ENCODE measurements at places on chromosomes 7 and 10.

- DNase-seq, result no peak
Measured at GRCh38 chr10:70147259-70147625, 742 bp upstream of the TYSND1 start.

DNA sequence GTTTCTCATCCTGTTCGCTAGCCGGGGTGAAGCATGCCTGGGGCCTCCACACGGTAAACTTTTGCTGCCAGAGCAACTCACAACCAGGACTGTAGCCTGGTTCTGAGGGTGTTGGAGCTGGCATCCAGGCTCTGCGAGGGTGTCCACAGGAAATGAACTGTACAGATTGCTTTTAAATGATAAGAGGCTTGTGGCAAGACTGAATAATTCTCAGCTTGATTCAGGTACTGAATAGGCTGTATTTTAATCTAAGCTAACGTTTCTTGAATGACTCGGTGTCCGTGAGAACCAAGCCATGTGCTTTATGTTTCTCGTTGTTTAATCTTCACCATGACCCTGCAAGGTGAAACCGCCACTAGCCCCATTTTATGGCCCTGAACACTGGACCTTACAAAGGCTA, 49.3 kb downstream of the EEPD1 start:
- DNase-seq, result no peak

GRCh38 chr10:73717556-73717955, 19.6 kb upstream of the AGAP5 start:
- DNase-seq, result no peak

GRCh38 chr10:86234541-86235270, 131.9 kb downstream of the GRID1 start:
- DNase-seq, result no peak

- DNase-seq, result no peak
Measured at GRCh38 chr7:133411395-133411794, 158.5 kb downstream of the EXOC4 start.

DNA sequence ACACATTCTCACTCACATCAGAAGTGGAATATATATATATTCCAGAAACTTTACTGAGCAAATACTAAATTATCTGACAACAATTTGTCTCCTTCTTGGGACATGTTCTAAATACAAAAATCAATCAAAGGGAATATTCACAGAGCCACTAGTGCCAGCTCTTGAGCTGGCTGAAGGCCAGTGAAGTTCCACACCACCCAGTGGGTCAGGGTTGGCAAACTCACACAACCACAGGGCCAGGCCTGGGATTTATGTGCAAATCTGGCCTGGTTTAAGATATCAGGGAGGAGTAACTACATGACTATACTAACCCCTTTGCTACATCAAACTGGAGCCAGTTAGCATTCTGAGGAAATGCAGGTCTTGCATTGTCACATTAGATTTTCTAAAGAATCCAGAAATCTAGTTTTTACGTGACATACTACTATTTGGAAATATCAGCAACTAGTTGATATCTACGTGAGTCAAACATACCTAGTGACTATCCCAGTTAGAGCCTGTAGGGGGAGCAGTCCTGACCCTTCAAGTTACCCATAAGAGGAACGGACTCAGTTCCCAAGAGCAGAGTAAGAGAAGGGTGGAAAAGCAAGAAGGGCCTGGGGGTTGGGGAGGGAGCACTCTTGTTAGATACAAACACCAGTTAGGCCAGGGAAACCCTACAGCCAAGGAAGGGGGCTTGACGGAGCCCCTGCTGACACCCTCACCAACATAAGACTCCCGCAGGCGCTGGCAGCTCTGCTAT, 600.4 kb downstream of the KCNMA1 start:
- DNase-seq, result no peak

- DNase-seq, result no peak
Measured at GRCh38 chr7:34652809-34653208, 5.2 kb upstream of the NPSR1 start.

GRCh38 chr7:6392712-6393666, 54.8 kb downstream of the DAGLB start:
- no peak for DNase-seq

DNA sequence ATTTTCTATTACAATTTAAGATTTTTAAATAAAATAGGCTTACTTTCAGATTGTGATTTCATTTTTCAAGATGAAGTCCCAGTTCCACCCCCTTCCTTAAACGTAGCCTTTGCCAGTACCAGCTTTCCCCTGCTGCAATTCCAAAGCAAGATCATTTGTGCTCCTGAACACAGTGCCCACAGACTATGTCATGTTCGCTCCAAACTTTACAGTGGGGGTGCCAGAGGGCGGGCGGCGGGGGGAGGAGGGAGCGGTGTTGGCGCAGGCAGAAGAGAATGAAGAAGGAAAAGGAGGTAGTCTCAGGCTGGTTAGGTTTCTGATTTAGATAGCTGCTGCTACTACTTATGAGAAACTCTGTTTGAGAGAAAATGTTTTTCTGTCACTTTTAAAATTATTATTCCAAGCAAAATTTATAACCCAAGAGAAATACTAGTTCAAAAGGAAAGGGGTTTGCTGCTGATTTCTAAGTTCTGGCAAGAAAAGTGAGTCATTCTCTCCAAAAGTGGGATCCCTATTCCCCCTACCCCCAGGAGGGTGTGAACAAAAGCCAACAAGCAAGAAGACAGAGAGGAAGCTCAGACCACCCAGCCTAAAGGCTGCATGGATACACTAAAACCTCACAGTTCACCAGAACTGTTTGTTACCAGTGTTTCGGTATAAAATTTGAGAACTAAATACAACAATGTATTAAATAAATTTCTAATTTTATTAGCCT, 109.6 kb downstream of the SRPK2 start:
- no peak for DNase-seq

Data from activated CD4-positive, alpha-beta T cell treated with anti-CD3 and anti-CD28 coated beads for 24 hours (primary cell).